ENCODE measurements at places on chromosomes 4 and X.

DNA sequence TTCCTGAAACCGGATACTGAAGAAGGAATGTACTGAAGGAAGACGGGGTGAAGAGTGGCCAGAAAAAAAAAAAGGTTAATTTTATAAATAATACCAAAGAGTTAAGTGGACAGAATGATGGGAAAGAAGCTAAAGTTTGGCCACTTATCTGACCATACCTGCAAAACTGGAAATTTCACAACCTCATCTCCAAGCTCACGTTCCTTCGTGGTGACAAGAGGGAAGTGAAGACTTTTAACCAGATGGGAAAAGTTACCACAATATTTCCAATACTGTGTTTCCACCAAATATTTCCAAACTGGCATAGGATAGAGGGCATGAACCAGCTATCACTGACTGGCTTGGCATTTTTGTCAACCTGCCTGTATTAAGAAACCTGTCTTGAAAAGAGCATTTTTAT, 56.4 kb downstream of the MAML3 start:
- no peak for DNase-seq

GRCh38 chr4:181819946-181820345, 423.3 kb upstream of the TENM3 start:
- DNase-seq, result no peak

DNA sequence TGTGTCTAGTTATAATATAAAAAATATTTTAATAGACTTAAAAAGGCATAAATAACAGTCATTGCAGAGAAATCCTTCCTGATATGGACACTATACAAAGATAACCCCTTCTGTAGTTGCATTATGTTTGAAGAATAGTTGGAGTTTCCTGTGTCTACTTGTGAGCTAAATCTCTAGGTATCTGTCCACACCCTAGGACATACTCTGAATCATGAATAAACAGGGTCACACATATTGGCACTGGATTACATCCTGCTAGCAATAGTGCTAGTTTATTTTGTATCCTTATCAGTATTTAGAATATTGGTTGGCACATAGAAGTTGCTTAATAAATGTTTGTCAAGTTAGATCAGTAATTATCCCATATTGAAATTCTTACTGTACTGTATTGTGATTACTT, 173.9 kb downstream of the GRXCR1 start:
- DNase-seq, result no peak

DNA sequence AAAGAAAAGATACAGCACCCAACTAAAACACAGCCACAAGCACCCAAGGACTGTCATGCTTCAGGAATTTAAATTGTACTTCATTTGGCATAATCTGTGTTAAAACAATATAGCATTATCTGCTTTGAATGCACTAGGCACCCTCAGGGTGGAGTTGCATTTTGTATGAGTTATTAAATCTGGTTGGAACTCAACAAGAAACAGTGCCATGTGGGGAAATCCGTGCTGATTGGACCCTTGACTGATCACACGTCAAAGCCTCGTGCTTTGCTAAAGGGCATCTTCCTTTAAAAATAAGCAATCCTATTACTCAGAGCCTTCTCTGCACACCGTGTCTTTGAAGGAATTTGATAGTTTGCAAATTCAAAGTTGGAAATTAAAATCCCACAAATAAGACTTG, 35.4 kb downstream of the IGFBP7 start:
- no peak for DNase-seq

DNA sequence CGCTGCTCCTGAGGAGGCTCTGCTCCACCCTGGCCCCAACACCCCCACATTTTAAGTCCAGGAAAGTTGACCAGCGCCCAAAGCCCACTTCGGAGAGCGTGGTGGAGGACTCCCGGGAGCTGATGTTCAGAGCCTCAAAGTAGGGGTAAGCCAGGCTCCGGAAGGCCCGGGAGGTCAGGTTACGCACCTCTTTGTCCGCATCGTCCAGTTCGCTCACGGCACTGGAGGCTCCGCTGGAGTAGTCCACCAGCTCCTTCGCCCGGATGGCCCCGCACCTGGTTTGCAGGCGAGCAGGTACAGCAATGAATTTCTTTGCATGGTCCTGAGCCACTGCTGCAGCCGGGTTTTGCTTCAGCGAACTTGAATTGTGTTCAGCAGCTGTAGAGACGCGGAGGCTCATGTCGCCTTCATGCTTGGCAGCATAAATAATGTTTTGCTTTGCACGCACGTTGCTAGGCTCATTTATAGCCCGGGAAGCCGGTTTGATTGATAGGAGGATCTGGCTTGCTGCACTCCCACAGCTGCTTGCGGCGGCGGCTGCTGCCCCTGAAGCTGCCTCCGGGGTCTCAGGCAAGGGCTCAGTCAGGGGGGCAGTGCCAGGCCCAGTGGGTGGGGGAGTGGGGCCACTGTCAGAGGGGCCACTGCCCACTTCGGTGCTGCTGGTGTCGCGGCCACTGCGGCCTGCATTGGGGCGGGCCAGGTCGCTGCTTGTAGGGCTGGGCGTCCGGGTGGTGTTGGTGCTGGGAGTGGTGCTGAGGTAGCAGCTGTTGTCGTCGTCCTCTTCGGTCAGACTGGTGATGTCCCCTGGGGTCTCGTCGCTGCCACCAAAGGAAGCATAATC, 4.8 kb downstream of the C4orf54 start:
- DNase-seq, result peak; percentile 41

DNA sequence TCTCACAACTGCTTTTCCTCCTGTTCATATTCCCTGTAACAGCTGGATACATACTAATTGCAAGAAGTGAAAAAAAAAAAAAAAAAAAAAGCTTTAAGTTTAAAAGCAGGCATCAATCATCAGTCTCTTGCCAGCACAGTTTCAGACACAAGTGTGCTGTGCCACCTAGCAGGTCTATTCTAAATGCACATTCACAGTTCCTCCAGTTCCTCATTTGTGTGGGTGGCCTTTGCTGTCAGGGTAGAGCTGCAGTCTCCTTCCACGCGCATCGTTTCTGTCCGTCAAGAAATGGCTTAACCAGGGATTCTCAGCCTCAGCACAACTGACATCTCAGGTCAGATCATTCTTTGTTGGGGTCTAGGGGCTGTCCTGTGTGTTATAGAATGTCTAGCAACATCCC, 61.6 kb downstream of the SCML1 start:
- no peak for DNase-seq

- peak; percentile 82 for DNase-seq
These were observed 112.9 kb downstream of the IRF2 start for GRCh38 chr4:184361443-184361842.

GRCh38 chr4:155033604-155034003, 174.8 kb upstream of the NPY2R start:
- DNase-seq, result no peak

DNA sequence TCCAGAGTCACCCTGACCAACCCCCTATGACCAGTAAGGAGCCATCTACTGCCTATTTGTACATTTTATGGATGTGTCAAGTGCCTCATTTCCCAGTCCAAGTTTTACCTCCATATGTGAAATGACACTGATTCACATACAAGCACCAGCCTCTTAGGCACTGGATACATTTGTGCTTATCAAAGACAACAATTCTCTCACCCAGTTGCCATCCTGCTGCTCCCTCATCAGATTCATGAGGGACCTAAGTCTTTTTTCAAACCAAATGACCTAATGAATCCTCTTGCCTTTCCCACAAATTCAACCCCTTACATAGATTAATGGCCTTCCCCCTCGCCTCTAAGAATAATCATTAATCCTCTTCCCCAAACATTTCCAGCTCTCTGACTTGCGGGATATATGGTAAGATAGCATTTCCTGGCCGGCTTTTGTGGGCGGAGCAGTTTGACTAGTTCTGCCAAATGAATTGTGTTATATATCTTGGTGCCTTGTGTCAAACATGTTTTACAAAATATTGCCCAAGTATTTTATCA, 233.9 kb downstream of the ARAP2 start:
- DNase-seq, result no peak

- no peak for DNase-seq
These were observed 134.1 kb downstream of the COX18 start for GRCh38 chr4:72935462-72935861.

DNA sequence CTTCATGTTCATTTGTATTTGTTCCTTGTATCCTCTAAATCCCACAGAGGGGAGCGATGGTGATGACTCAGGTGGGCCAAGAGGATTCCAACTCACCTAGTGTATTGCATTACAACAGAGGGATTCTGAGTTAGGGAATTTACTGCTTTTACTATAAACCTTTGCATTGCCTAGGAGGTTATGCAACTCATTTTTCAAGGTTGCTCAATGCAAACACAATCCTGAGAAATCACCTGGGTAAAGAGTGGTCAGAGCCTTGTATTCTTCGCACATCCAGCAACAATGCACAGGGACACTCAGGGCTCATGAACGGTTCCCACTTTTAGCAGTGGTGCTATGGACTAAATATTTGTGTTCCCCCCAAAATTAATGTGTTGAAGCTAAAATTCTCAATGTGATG, 28.6 kb upstream of the LSM6 start:
- no peak for DNase-seq

DNA sequence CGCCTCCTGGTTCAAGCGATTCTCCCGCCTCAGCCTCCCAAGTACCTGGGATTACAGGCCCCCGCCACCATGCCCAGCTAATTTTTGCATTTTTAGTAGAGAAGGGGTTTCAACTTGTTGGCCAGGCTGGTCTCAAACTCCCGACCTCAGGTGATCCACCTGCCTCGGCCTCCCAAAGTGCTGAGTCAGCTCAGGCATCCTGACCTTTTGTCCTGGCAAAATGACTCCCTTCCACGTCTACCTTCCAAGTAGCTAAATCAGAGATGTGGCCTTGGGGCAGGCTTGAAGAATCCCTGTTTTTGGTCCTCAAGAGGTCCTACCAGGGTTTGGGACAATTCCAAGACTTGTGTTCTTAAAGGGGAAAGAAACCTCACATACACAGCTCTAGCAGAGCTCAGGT, 12.8 kb downstream of the AFAP1 start:
- DNase-seq, result no peak

DNA sequence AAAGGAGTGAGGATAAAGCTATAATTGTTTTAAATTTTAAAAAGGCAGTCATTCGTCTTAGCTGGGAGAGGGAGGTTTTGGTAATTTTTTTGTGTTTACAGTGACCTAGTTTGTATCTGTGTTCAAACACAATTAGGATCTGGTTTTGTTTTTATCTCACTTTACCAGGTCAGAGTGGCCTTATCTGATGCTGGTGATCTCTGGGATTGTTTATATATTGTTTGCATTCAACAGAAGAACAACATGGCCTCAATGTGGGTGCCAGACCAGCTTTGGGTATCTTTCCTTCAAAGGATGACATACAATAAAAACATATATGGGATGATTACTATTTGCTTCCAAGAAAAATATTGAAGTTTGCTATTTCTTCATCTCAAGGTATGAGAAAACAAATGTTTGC, 272.2 kb upstream of the UGT8 start:
- DNase-seq, result no peak

- no peak for DNase-seq
These were observed 56.9 kb downstream of the FAT1 start for GRCh38 chr4:186666750-186667149.

DNA sequence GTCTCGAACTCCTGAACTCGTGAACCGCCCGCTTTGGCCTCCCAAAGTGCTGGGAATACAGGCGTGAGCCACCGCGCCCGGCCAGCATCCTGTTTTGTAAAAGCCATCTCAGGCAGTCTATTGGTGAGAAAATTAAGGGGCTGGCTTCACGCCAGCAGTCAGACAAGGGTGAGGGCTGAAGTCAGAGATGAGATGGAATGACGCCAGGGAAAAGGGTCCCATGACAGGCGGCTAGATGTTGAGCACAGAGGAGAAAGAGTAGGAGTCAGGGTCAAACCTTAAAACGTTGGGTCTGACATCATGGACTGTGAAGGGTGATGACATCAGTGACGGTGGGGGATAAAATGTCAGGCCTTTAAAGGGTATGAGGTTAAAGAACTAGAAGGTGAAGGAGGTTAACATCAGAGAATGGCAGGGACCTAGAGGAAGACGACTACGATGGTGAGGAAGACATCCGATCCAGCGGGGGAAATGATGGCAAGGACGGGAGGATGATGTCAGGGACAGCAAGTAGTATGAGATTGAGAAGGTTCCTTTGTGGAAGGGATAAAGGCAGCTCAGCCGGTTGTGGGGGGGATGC, 504 bp upstream of the RBM3 start:
- DNase-seq, result no peak

DNA sequence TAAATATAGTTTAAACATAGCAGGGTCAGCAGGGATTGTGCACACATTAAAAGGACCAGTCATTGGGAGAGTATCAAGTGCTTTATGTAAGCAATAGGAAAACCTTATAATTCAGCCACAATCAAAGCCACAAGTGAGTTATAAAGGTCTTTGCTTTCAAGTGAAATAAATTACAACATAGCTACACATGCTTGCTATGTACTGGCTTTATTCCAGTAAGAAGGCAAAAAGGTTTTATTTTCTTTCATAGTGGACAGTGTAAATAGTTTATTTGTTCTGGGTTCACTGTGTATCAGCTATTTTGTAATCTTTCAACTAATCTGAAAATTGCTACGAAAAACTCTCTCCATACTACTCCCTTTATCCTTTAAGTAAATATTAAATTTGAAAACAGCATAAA, 691.4 kb downstream of the PCDH7 start:
- DNase-seq, result no peak

- DNase-seq, result no peak
These were observed 90.8 kb downstream of the NAA11 start for GRCh38 chr4:79235095-79235494.

DNA sequence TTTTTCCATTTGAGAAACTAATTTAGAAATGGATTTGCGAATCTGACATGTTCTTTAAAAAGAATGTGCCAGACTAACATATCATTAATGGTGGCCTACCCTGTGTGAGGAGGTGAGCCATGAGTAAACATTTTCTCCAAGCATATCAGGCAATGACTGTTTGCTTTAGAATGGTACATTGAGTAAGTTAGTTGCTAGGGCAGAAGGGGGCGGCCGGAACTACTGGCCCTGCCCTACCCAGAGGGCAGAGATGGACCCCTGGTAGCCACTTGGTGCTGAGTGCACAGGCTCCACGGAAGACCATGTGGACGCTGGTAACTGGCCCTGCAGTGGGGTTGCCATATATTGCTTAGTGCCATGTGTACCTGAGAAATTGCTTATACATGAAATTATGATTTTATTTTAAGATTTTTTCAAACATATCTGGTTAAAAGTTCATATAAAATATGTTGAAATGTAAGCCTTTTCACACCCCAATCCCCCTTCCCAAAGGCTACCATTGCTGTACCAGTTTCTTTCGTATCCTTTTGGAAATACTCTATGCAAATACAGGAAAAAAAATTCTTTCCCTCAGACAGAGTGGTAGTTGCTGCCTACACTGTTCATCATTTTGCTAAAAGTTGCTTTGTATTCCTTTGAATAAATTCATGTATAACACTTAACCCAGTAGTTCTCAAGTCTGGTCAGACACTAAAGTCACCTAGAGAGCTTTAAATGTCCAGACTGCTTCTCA, 8.8 kb downstream of the FNIP2 start:
- no peak for DNase-seq

DNA sequence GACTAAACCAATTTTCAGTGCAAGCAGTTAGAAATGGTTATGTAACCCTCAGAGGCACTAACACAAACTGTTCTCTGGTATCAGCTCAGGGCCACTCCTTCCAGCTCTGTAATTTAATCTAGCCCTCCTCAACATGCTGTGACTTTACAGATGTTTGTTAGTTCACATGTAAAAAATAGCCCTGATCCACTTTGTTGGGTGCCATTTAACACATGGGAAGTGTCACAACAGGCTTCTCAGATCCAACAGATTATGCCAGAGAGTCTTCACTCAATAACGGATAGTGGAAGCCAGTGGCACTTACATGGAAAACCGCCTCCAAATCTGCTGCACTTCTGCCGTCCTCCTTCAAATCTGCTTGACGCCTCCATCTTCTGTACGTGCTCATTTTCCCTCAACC, 51.6 kb downstream of the ATP8A1 start:
- DNase-seq, result no peak

- no peak for DNase-seq
These were observed 43.8 kb downstream of the TNIP2 start for GRCh38 chr4:2712261-2712842.
